IPS DF 6.9 (cell line): ENCODE measurements at places on chromosomes 4 and X.

- no peak for DNase-seq
These were observed 13.2 kb downstream of the PTTG2 start for GRCh38 chr4:37973441-37973840.

- no peak for DNase-seq
These were observed 300.1 kb upstream of the DDX53 start for GRCh38 chrX:22699581-22700091.

GRCh38 chrX:111460607-111461006 is 48.6 kb upstream of the DCX start:
- no peak for DNase-seq

DNA sequence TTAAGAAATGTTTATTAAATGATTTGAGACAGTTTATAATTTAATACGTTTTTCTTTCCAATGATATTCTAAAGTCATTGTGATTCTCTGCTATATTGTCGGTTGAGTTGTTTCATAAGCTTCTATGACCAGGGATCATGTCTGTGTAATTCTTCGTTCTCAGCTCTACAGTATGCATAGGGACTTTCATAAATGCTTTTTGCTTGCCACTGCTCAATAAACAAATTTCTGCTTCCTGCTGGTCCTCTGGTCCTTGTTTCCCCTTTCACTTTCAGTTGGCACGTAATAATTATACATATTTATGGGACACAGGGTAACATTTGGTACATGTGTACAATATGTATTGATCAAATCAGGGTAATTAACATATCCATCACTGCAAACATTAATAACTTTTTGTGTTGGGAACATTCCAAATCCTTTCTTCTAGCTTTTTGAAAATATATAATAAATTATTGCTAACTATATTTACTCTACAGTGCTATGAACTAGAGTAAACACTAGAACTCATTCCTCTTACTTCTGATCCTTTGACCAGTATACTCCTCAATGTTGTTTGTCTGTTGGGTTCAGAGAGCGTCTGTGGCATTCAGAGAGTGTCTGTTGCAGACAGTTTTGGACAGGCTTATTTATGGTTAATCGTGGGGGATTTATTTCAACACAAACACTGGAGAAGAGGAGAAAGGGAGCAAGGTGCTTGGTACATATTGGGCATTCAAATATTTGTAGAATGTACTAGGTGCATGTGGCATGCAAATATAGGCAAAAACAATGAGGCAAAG is 68.3 kb upstream of the SPANXB1 start:
- DNase-seq = no peak
